ENCODE measurements at places on chromosomes 6 and 20.

GRCh38 chr6:38283734-38284362, 355.9 kb downstream of the BTBD9 start:
- no peak for DNase-seq

- no peak for DNase-seq
Measured at GRCh38 chr6:3766214-3766613, 14.7 kb upstream of the PXDC1 start.

DNA sequence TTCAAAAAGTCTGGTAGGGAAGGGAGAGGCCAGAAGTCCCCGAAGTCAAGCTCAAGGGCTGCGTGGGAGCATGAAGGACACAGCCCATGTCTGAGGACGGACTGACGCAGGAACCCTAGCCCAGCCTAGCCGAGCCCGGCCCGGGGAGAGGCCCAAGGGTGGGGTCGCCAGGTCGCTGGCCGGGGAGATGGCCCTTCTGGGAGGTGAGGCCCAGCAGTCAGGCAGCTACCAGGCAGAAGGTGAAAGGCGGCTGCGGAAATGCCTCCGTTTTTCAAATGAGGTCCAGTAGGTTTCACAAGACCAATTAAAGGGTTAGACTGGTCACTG, 44.6 kb downstream of the WDR27 start:
- no peak for DNase-seq

- DNase-seq, result peak; percentile 40
Measured at GRCh38 chr6:71333697-71334096, 45.1 kb downstream of the OGFRL1 start.

DNA sequence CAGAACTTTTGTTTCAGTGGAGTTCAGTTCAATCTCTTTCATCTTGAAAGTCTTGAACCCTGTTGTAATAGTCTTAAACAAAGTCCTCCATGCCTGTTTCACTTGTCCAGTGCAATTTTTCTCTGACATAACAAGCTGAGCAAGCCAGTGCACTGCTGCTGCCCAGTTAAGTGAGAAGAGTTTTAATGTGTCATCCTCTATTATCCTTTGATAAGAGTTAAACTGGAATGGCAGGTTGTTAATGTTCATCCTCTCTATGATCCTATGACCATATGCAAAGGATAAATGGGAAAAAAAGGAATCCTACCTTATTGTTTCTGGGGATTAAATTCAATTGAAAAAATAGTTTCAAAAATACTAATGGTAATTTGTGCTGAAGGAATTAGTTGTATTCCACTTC, 197.5 kb downstream of the FRK start:
- DNase-seq, result no peak

GRCh38 chr20:47295921-47296426, 60.5 kb downstream of the ZMYND8 start:
- DNase-seq, result no peak

- no peak for DNase-seq
Measured at GRCh38 chr6:139932671-139933070, 558.2 kb upstream of the CITED2 start.

- no peak for DNase-seq
Measured at GRCh38 chr6:7502743-7503142, 38.7 kb upstream of the DSP start.

- DNase-seq, result no peak
Measured at GRCh38 chr6:51489133-51489532, 598.3 kb downstream of the PKHD1 start.

DNA sequence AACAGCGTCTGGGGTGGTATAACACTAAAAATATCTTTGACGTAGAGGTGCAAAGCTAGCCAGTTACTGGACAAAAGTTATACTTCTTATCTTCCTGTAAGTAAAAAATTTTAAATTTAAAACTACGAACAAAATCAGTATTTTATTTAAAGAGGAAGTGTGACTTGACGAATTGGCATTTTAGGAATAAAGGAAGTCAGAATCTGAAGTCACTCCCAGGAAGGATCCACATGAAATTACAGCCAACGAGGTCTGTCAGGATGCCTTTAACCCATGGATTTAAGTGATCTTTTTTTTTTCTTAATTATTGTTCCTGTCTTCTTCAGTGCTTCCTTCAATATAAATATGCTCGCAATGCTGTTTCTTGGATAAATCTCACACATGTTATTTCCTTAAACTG, 27.2 kb upstream of the SNX9 start:
- DNase-seq, result no peak

- no peak for DNase-seq
Measured at GRCh38 chr6:133804265-133804664, 84.6 kb upstream of the TCF21 start.

DNA sequence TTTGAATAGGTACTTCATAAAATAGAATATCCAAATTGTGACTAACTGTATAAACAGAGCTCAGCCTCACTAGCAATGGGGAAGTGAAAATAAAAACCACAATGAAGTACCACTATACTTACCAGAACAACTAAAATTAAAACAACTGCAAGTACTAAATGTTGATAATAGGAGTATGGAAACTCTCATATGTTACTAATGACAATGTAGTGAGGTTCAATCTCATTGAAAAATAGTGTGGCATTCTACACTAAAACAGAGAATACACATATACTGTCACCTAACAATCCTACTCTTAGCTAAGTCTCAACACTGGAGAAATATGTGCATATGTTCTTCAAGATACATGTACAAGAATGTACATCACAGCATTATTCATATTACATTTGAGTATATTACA, 132.0 kb upstream of the CARMIL1 start:
- DNase-seq, result no peak

GRCh38 chr6:20916086-20916485, 381.8 kb downstream of the CDKAL1 start:
- no peak for DNase-seq

GRCh38 chr6:1222728-1223595, 88.9 kb upstream of the FOXQ1 start:
- DNase-seq, result no peak

GRCh38 chr6:26175428-26176181, 88.4 kb downstream of the HFE start:
- DNase-seq, result no peak

GRCh38 chr6:147675281-147675680, 166.8 kb downstream of the SAMD5 start:
- no peak for DNase-seq

GRCh38 chr6:44789061-44789460, 401.6 kb downstream of the CDC5L start:
- no peak for DNase-seq

DNA sequence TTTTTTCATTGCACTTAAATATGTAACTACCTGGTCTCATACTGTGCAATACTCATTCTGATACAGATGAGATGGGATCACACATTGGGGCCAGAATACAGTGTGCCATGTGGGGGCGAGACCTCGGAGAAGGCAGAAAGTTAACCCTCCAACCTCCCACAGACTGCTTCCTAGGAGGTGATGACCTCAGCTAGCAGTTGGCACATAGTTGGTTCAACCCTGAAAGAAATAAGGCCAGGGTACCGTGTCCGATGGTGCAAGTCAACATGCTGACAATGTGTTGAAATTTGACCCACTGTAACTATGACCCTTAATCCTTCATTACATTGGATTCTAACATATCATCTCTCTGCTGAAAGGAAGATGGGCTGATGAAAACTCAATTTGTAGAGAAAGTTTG, 61.9 kb downstream of the GJA10 start:
- DNase-seq, result no peak

GRCh38 chr20:62921119-62921687, 5.1 kb downstream of the DIDO1 start:
- DNase-seq, result peak; percentile 71

- DNase-seq, result no peak
Measured at GRCh38 chr20:22581437-22582385, 2.7 kb downstream of the FOXA2 start.

GRCh38 chr6:53302678-53303360, 45.9 kb downstream of the ELOVL5 start:
- no peak for DNase-seq

DNA sequence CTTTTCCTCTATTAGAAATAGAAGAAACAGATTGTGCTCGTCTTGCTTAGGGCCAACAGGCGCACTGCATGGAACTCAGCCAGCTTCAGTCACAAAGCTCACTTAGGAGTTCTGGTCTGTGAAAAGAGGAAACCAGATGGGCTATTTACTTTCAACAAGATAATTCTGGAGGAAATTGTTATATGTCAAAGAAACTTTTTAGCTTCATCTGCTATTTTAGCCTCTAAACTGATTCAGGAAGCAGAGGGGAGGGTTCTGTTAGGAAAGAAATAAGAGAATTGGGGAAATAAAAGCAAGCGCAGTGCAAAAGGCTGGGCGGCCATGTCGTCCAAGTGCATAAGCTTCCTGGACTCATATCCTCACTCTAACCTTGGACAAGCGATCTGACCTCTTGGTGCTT, 21.3 kb downstream of the PRKN start:
- DNase-seq, result no peak

DNA sequence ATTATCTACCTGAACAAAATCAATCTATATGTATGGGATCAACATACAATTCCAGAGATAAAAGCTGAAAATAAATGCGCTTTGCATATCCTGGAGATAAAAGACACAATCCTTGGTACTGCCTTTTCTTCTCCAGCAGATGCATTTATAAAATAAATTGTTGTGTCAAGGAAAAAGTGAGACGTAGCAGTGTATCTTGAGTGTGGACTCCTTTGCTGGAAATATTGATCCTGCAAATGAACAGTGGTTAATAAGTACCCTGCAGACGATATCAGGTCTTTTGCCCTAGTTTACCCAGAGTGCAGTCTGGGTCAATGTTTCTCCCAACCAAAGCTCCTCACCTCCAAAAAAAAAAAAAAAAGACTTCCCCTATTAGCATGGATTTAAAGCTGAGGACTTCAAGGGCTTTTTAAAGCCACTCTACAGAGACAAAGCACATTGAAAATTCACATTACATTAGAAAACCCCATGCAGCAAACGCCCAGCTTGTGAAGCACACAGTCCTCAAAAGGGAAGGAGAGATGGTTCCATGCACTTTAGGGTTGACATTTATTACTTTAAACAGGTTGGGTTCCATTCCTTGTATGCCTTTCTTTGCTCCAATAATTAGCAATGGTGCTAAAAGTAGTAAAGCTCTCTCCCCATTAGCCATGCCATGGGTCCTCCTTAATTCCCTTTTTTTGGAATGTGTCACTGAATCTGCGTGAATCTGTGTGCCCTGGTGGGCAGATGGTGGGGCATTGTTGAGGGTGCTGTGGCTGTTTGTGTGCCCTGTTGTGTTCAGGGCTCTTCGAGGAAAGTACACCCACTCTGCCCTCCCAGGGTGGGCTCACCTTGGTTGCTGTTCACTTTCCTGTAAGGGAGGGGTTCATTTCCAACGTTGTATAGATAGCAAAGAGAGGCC, 21.1 kb downstream of the FOXA2 start:
- no peak for DNase-seq

DNA sequence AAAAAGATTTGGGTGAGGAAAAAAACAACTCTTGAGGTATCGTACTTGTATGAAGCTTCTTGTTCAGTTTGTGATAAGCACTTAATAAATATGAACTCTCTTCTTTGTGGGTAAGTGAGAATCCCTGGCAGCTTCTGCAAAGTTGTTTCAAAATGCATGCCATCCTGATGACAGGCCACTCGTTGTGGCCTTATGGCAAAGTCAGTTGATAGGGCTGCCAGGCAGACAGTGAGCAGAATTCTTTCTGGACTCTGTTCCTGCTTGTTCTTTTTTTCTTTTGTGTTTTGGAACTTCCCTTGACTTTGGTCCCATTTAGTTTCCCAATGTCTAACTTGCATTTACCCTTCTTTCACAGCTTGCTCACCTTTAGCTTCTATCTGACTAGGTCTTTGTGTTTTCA, 983.5 kb upstream of the FLRT3 start:
- no peak for DNase-seq

DNA sequence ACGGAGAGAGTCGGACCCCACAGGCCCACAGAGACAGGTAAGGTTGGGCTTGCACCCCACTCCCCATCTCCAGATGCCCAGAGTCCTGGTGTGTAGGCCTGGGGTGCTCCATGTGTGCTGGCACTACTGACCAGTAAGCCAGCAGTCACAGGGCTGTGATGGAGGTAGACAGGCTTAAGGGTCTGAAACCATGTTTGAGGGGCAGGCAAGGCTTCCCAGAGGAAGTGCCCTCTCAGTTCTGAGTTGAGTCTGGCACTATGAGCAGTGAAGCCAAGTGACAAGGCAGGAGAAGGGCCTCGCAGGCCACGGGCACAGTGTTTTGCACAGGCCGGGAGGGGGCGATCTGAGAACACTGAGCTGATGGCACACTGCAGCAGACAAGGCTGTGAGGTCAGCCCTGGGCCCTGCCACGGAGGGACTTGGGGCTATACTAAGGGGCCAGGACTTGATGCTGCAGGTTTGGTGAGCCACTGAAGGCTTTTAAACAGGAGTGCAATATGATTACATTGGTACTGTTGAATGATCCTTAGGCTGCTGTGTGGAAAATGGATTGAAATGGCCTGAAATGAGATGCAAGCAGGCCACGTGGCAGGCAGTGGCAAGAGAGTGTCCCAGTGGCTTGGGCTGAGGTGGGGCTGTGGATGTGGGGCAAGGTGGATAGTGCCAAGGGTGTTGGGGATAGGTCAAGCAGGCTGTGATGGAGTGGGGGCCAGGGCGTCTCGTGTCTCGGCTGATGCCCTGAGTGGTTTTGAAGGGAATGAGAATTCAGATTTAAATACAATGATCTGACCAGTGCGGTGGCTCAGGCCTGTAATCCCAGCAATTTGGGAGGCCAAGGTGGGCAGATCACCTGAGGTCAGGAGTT, 20.3 kb downstream of the TTBK1 start:
- peak; percentile 58 for DNase-seq

DNA sequence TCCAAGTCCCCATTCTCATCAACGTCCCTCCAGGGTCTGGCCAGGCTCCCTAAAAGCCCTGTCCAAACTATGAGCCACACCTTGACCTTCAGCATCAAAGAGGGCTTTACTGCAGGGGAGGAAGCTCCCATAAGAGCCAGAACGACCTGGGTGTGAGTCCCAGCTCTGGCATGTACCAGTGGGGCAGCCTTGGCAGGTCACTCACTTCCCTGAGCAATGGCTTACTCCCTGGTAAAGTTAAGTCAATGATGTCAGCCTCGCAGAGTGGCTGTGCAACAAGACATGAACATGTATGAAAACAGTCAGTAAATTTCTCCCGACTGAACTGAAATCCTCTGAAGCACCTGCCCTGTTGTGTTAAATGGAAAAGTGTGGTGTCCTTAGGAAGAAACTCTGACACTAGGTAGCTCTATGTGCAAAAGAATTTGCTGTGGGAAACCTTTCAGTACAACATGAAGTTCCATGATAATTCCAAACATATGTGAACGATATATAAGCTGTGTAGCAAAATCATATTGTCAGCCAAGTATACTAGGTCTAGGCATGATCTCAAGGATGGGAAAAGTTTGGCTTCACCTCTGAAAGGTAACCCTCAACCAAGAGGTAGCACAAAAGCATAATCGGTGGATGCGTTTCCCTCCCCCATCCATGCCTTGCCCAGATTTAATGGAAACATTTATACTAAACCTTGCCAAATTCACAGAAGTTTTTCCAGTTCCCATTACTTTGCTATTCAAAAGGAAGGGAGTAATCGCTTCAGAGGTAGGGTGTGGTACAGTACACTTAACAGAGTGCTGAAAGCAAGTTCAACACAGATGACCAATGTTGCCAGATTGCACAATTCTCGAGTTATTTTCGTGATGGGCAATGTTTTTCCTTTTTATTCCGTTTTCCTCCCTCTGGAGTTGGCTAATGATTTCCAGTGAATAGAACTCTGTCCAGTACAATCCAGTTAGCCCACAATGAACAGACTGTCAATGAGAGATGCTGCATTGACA, 49.0 kb upstream of the RANBP9 start:
- DNase-seq, result no peak

Measured in NCI-H460 (cell line).